ENCODE measurements at places on chromosomes 3 and 15.

GRCh38 chr3:5138214-5138981, 16.3 kb downstream of the ARL8B start:
- DNase-seq = no peak

GRCh38 chr3:113585228-113585627, 52.9 kb downstream of the SIDT1 start:
- no peak for DNase-seq

- no peak for DNase-seq
These were observed 77.5 kb downstream of the CHDH start for GRCh38 chr3:53768478-53769459.

GRCh38 chr15:52163321-52164190, 27.6 kb downstream of the GNB5 start:
- DNase-seq = peak; percentile 46

GRCh38 chr3:149848238-149848637, 35.2 kb downstream of the RNF13 start:
- no peak for DNase-seq

DNA sequence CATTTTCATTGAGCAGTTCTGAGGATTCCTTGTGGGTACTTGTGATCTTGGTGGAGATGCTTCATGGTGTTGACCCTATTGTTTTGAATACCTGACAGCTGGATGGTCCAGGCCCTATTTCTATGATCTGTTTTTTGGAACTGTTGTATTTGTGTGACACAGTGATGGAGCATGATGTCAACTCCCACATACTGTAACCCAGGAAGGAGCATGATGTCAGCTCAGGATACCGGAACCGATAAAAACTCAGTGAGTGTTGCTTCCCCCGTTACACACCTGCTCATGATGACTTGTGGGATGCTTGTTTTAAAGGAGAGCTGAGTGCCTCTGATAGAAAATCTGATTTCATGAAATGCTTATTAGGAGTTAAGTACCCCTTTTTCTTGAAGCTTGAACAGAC, 45.1 kb downstream of the ZBTB38 start:
- no peak for DNase-seq

GRCh38 chr3:102189541-102189940, 245.3 kb upstream of the ZPLD1 start:
- DNase-seq = no peak

DNA sequence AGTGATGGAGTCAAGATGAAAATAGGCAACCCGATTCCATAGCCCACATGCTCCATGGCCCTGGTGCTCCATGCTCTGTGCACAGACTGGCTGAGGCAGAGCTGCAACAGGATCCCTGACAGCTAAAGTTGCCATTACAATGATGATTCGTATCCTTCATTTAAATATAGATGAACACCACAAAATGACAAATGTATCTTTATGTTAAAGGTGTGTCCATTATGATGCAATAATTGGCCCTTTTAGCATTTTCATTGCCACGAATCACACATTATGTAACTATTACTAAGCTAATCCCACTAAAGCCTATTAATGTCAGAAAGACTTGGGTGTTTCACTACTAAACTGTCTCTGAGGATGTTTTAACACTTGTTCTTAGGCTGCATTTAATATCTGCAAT, 270.2 kb upstream of the THBS1 start:
- DNase-seq = no peak

DNA sequence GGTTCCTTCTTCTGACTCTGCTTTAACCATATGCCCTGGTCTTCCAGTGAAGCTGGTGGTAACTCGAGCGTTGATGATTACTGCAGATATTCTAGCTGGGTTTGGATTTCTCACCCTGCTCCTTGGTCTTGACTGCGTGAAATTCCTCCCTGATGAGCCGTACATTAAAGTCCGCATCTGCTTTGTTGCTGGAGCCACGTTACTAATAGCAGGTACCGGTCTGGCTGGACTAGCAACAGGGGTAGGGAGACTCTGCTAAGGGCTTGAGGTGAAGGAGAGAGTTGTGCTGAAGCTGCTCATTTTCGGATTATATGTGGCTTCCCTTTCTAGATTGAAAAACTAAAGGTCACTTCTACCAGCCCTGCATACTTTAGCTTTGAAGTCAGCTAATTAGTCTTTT, 16.8 kb downstream of the CLDN16 start:
- no peak for DNase-seq

GRCh38 chr15:51077221-51078153, 17.2 kb downstream of the TNFAIP8L3 start:
- no peak for DNase-seq

GRCh38 chr3:55362210-55362960, 124.7 kb downstream of the WNT5A start:
- DNase-seq = no peak

- DNase-seq = no peak
These were observed 36.0 kb downstream of the MNS1 start for GRCh38 chr15:56428821-56429458.

GRCh38 chr15:59998305-59998949, 5.7 kb upstream of the FOXB1 start:
- DNase-seq = no peak

DNA sequence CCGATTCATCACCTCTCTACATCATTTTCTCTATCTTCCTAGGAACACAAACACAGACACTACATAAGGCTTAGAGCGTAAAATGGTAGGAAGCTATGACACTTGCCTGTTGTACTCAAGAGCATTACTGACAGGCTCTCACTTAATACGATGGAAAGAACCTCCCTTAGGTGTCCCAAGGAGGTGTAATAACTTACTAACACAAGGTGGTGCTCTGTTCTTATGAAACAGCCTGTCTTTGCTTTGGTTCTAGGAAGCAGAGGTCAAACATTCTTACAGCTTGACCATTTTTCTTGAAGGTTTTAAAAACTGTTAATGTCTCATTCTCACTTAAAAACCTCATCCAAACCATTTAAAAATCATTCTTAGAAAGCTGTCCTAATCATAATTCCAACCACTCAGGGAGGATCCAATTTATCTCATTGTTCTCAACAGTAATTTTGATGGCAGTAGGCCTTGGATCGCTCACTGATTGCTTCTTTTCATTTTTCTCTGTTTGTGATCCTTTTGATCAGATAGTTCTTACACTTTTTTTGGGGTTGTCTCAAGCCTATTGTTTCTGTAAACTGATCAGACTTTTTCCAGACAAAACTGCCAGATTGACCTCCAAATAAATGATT, 317.8 kb upstream of the AGTR1 start:
- peak; percentile 8 for DNase-seq

- no peak for DNase-seq
These were observed 243.5 kb upstream of the MANF start for GRCh38 chr3:51141573-51141972.

GRCh38 chr3:159829056-159829455, 159.6 kb upstream of the IL12A start:
- no peak for DNase-seq

DNA sequence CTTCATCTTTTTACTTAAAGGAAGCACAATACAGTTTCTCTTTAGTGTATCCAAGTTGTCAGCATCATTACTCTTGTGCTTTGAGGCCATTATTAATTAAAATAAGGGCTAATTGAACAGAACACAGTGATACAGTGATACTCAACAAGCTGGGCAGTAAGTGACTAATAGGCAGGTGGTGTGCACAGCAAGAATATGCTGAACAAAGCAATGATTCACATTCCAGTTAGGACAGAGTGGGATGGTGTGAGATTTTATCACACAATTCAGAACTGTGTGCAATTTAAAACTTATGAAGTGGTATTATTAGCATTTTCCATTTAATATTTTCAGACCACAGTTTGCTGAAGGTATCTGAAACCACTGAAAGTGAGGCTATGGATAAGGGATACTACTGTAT, 116.9 kb downstream of the PLOD2 start:
- DNase-seq = no peak

- peak; percentile 87 for DNase-seq
These were observed 12.5 kb upstream of the MORF4L1 start for GRCh38 chr15:78859971-78860719.

DNA sequence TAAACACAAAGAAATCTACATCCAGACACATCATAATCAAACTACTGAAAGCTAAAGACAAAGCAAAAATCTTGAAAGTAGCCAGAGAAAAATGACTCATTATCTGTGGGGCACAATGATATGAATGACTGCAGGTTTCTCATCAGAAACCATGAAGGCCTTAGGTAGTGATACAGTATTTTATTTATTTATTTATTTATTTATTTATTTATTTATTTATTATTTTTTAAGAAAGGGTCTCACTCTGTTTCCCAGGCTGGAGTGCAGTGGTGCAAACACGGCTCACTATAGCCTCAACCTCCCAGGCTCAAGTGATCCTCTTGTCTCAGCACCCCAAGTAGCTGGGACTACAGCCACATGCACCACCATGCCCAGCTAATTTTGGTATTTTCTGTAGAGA, 15.2 kb downstream of the CCK start:
- DNase-seq = no peak

- DNase-seq = peak; percentile 64
These were observed 44.8 kb downstream of the ROPN1B start for GRCh38 chr3:126013751-126014156.

DNA sequence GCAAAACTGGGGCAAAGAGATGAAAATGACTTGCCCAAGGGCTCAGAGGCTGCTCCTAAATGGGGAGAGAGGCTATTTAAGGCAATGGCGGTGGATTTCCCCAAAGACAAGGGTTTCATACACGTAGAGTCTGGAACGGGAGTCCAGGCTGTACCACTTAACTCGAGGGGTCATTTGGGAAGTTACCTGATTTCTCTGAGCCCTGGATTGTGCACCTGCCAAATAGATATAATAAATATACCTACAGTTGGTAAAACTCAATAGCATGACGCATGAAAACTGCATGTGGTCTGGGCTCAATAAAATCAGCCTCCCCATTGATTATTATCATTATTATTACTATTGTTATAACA, 1.3 kb upstream of the ITPR1 start:
- DNase-seq = no peak

- no peak for DNase-seq
These were observed 166.7 kb downstream of the STT3B start for GRCh38 chr3:31699309-31699953.

DNA sequence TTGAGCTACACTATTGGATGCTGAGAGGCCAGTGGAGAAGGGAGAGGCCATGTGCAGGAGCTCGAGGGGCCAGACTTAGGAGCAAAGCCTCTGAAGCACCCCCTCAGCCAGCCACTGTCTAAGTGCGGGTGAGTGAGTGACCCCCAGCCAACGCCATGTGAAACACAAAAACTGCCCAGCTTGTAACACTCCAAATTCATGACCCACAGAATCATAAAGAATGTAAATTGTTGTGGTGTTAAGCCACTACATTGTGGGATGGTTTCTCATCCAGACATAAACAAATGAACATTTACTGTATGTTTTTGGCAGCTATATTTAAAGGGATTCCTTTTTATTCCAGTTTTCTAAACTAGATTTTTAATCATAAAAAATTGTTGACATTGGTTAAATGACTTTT, 27.2 kb upstream of the TMEM158 start:
- no peak for DNase-seq

DNA sequence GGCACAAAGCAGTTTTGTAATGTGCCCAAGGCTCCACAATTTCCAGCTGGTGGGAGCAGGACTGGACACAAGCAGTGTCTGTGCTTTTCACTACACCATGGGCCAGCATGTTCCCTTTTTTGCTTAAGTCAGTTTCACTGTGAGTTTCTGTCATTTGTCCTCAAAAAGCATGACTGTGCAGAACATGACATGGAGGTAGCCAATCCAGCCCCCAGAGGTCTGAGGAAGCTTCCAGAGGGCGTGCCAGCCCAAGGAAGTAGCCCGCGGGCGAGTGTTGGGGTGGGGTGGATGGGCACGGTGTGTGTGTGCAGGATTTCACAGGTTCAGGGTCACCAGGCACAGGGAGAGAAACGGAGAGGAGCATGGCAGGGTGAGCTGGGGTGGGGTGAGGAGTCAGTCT, 8.0 kb upstream of the EEFSEC start:
- DNase-seq = no peak

GRCh38 chr3:146493221-146493620, 23.9 kb upstream of the PLSCR2 start:
- no peak for DNase-seq

DNA sequence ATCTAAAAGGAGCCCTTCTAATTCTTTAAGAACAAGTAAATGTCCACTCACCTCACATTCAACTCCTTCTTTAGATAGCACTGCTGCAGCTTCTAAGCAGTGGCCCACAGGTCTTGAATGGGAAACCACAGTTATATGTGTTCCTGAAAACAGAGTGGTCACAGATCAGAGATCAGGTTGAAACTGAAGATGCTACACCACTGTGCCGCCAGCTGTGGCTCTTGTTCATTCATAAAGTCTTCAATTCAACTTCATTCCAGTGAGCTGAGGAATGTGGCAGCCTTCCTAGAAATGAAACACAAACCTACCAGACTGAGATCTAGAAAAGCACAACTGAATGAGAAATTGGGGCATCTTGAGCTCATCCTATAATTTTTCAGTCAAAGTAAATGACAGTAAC, 4.0 kb downstream of the PDHB start:
- no peak for DNase-seq

DNA sequence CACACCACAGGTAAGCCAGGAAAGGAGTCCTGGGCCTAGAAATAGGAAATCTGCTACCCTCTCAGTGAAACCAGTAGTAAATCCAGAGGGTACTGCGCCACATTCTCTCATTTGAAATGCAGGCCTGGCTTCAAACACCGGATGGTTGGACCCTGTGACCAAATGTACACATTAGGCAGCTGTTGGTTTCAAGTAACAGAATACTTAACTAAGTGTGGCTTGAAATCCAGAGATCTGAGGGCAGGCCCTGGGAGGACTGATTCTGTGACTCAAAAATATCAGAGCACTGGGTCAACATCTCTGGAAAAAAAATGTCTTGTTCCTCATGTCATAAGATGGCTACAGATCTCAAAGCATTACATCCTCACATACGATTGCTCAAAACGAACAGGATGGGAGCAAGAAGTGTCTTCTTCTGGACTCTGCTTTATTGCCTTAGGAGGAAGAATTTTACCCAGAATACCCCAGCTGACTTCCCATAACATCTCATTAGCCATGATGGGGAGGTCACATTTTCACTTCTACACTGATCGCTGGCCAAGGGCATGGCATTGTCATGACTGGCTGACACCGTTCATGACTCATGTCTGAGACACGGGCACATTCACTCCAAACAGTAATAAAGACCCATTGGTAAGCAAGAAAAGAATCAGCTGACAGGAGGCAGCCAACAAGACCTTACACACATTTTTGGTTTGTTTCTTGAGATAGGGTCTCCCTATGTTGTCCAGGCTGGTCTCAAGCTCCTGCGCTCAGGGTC, 166.0 kb downstream of the ARRDC4 start:
- no peak for DNase-seq

GRCh38 chr3:194107107-194107506, 28.8 kb upstream of the HES1 start:
- DNase-seq = no peak

DNA sequence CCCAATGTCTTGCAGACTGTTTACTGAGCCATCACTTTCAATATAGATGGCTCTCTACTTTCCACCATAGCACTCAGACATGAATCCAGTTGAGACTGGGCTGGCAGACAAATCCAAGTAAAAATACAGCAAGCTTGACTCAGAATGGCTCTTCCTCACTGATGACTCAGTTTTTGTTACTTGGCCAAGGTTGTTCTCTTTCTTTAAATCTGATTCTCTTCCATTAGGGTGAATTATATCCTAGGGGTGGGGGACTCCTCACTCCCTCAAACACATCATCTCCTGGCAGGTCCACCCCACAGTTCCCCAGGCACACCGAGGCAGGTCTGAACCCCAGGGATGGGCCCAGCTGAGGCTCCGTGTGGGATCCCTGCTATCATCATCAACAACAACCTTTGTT, 157.9 kb downstream of the MEX3B start:
- DNase-seq = no peak

GRCh38 chr15:57732526-57733331, 26.2 kb downstream of the POLR2M start:
- DNase-seq = peak; percentile 59

GRCh38 chr15:73926219-73927002, at the start of gene LOXL1:
TSS of gene LOXL1 (plus strand) at chr15:73926462. CDS start at chr15:73926784, 322 bp downstream.
- peak; percentile 65 for DNase-seq

Measured in WERI-Rb-1 (cell line).